ENCODE measurements at places on chromosomes 13 and 19. TPM values are rescaled to one million over a fixed set of nuclear protein-coding genes. Genes with fewer than 3 reads are reported as not detected.

YJEFN3 gene
- total RNA-seq: 5.9 TPM

CYP4F3 gene
- total RNA-seq: 401 TPM

DNA sequence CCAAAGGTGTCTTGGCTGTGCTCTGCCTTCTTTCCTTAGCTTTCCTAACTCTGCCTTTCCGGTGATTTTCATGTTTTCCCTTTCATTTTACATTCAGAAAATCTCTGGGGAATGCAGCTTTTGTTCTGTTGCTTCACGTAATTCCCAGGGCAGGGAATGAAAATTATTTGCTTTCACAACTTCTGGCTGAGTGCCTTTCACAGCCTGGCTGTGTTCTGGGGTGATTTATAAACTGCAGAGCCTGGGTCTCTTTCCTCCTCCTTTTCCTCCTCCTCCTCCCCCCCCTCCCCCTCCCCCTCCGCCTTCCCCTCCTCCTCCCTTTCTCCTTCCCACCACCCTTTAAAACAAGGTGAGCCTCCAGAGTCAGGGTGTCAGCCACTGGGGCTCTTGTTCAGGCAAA lies 84.3 kb downstream of the RNASEH2B start:
- no peak for DNase-seq

CAMSAP3 gene
- 40.8 TPM for total RNA-seq

GRCh38 chr19:54434873-54435214 lies 14.2 kb upstream of the LENG8 start:
- no peak for DNase-seq

LRRC63 gene
- 0.20 TPM for total RNA-seq

ELANE gene
- total RNA-seq: 0.58 TPM

GRCh38 chr19:15154002-15154612 lies 46.7 kb downstream of the NOTCH3 start:
- no peak for DNase-seq

Measured in left lobe of liver (tissue), 2 donors.